ENCODE measurements at places on chromosomes 1 and 21.

DNA sequence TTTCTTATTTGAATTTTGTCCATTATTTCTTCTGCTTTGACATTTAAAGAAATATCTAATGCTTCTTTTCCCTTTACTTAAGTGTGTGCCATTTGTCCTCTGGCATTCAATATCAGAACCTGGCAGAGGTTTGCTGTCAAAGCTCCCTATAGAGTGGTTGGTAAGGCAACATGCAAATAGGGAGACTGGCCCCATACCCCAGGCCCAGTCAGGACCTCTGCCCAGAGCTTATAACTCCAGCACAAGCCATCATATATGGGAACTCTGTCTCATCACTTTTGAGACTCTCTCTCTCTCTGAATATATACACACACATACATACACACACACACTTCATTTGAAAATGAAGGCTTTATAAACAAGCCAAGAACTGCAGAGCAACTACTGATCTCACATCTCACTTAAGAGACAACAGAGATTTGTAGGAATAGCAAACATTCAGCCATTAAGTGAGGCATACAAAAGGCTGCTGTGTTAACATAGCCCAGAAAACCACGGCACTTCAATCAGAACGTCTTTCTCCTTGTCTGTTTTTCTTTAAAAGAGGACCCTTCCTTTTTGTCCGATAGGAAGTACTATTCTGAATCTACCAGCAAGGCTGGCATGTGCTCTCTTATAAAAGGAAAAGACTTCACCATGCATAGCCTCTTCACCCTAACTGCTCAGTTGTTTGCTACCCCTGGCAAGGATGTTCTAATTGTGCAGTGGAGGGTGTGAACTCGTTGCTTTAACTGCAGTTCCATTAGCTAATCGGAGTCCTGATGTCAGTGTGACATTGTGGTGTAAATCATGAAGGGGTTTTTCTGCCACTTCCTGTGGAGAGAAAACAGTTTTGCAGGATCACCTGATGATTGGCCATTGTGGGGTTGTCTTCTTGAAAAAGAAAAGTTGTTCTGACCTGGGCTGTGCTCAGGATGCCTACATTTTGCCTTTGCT is 101.7 kb downstream of the NR5A2 start:
- DNase-seq, result no peak

DNA sequence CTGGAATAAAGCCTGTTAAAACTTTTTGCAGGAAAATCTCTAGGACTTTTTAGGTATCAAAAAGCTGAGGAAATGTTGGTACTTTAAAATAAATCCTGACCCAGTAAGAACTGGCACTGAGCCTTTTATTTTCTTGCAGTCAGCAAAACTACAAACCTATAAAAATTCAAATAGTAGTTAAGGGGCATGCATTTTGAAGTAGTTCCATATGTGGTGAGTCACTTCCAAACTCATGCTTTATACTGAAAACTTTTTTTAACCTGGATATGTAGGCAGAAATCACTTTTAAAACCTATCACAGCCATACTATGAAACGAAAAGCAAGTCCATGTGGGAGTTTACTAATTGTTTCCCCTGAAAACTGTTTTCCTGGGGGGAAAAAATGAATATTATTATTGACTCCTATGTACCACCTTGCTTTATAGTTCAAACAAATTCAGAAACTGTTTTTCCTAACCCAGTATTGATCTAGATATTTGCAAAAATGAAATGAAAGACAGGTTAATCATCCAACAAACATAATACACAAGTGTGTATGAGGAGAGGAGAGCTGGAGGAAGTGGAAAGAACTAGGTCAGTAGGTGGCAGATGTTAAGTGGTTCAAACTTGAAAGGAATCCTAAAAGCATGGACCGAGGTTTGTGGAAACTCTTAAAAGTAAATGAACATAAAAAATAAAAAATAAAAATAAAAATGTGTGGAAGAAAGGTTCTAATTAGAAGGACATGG is 30.5 kb downstream of the NRIP1 start:
- no peak for DNase-seq

GRCh38 chr1:170545476-170545875 is 13.5 kb downstream of the GORAB start:
- DNase-seq, result no peak

DNA sequence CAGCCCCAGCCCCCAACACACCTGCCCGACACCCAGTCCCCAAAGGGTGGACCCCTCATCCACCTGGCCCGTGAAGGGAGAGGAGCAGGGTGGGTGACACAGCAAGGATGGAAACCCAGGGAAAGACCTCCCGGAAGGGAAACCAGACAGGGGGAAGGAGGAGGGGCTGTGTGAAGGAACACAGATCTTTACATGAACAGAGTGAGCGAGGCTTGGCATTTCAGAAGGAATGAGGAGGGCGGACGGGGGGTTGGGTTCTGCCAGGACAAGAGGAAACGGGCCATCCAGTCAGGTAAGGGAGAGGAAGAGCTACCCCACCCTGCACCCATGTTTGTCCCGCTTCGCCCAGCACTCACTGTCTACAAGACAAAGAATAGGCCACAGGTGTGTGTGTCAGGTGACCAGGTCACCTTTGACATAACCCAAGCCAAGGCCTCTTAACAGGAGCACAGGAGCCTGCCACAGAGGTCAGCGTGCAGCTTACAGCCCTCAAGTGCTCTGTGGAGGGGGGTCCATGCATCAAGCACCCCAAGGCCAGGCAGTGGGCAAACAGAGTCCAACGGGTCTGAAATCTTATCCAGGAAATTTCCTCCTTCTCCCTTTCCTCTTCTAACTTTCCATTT is 18.0 kb upstream of the PRDM15 start:
- DNase-seq, result no peak

GRCh38 chr1:54945393-54945936 is 35.0 kb upstream of the TMEM61 start:
- no peak for DNase-seq

DNA sequence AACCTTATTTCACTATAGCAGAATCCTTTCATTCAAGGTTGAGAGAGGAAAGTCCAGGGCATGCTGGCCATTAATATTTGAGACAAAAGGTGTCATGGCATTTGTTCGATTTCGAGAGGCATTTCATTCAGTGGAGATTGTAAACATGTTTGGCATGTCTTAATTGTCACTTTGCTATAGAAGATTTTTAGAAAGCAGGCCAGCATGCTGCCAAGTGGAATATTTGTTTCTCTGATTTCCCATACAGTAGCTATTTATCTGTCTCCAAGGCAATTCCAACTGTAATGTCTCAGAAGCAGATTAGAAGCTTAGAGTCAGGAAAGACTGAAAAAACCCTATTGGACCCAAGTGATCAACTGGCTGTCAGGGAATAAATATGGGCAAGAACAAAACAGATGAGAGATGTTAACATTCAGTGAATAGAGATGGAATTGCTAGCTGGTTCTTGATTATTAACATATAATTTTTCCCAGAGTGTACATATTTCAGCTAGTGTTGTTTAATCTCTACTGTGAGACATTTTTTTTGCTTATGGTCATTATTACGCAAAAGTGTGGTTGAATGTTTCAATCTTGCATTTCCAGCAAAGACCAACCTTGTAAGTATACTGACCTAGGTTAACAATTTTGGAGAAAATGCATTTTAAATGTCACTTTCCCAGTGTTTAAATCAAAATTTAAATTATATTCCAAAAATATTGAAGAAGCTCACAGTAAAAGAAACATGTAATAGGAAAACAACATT is 174.6 kb downstream of the KCNK2 start:
- DNase-seq, result no peak

- DNase-seq, result no peak
Measured at GRCh38 chr1:48691429-48692001, 85.2 kb downstream of the BEND5 start.

- no peak for DNase-seq
Measured at GRCh38 chr1:221886743-221887414, 145.0 kb upstream of the DUSP10 start.

DNA sequence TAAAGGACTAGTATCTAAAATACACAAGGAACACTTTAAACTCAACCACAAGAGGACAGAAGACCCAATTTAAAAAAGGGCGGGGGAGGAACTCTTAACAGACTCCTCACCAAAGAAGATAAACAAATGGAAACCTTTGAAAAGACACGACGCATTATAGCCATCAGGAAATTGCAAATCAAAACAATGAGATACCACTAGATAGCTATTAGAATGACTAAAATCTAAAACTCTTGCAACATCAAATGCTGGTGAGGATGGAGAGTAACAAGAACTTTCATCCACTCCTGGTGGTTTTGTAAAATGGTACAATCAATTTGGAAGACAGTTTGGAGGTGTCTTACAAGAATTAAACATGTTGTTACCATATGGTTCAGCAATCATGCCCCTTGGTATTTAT is 708.2 kb downstream of the BRINP3 start:
- DNase-seq, result no peak

DNA sequence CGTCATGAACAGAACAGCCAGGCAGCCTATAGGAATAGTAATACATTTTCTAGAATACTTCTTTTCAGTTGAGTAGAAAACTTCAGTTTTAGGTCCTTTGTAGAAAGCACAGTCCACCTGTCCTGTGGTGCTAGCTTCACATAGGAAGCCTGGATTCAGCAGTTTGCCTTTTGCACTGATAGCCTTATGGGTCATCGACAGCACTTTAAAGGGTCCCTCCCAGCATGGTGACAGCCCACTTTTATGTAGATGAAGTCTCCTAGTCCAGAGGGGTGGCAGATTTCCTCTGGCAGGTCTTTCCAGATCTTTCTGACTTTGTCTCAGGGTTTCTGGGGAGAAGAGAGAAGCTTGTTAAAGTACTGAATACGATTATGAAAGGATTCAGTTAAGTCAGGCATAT is 161.4 kb upstream of the TNR start:
- no peak for DNase-seq

All from T-helper 9 cell (primary cell).